Activated naive CD8-positive, alpha-beta T cell treated with anti-CD3 and anti-CD28 coated beads for 36 hours (primary cell): ENCODE measurements at places on chromosomes 1 and 21. TPM values are rescaled to one million over a fixed set of nuclear protein-coding genes. Genes with fewer than 3 reads are reported as not detected.

- DNase-seq = no peak
Observed at GRCh38 chr1:111512132-111512889, 8.9 kb upstream of the ADORA3 start.

GRCh38 chr1:70143048-70143659 is 62.2 kb downstream of the LRRC40 start:
- no peak for DNase-seq

GRCh38 chr1:26730695-26731094 is 34.9 kb downstream of the ARID1A start:
- DNase-seq = no peak

DNA sequence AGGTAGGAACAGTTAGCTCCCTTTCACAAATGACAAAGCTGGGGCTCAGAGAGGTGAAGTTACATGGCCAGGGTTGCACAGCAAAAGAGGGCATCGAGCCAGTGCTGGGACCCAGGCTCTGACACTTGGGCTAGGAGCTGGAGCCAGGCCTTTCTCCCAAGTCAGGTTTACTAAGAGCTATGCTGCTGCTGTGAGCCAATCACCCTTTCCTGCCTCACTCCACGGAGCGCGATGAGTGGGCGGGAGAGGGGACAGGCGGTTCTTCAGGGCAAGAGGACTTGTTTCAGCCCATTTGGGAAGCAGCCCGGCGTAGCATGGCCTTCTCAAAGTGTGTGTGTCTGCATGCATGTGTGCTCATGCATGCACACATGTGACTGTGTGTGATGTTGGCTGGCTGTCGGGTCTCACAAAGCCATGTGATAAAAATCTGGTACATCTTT is 10.6 kb downstream of the ID3 start:
- no peak for DNase-seq

- no peak for DNase-seq
Observed at GRCh38 chr1:97893844-97894243, 27.0 kb downstream of the DPYD start.

GRCh38 chr1:236391008-236391407 is 3.1 kb upstream of the EDARADD start:
- no peak for DNase-seq

DNA sequence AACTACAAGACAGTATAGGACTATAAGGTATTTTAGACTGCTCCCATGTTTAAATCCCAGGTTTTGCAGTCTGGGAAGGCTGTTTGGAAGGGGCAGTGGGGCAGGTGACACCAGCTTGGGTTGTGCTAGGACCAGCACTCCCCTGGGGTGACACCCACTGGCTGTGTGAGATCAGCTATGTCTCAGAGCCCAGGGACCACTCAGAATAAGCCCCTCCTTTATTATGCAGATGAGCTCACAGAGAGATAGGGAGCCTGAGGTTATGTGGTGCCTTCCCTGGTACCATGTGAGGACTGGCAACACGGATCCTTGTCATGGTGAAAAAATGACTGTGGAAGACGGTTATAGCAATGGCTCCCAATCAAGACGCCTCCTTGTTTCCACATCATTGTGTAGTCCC is 71.0 kb downstream of the NENF start:
- no peak for DNase-seq

The MROH9 gene
- not detected for total RNA-seq

- DNase-seq = no peak
Observed at GRCh38 chr1:232403017-232403714, 226.8 kb downstream of the SIPA1L2 start.

GRCh38 chr1:220318673-220319072 is 46.4 kb upstream of the RAB3GAP2 start:
- DNase-seq = no peak

The CLEC20A gene
- total RNA-seq = not detected

GRCh38 chr1:89298461-89298860 is 25.8 kb upstream of the GBP5 start:
- no peak for DNase-seq

DNA sequence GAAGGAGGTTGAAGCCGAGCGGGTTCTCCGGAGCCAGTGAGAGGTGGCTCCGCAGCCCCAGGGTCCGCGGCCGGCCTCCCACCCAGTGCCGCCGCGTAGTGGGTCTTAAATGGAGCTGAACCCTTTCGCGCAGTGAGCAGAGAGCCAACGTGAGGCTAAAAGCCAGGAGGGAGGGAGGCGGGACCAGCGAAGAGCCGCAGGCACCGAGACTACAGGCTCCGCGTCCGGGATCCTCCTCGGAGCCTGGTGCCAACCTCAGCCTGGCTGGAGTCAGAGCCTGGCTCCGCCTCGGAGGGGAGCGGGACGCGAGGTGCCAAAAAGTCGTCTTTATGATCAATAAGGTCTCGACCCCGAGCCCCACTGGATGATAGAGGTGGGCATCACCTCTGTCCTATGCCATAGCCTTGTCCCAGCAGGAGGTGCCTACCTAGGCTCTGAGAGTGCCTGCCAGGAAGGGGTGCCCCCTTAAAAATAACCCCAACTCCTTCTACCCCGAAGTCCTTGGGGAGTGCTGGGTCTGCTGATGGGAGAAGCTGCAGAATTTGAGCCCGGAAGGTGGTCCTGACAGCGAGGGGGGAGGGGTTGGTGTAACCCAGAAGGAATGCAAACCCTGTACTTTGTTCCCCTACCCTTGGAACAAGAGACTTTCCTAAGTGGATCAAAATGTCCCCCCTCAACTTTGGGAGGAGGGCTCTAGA is 1.6 kb downstream of the IGSF21 start:
- DNase-seq = no peak

The CDA gene
- not detected for total RNA-seq

DNA sequence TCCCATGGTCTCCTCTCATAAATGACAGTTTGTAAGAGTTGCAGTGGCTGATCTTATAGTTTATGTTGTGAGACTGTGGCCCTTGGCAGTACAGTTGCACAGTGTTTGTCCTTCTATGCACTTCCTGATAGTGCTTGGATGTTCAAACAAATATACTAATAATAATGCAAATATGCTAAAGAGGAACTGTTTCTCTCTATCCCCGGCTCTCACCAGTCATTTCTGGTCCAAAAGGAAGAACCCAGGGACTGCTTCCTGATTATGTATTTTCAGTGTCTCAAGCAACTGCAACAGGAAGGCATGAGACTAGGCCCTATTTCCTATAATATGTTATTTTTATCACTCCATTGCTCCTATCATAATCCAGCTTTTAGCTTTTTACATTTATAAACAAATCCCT is 17.0 kb upstream of the SUCO start:
- no peak for DNase-seq

The UBL4B gene
- total RNA-seq = not detected

- no peak for DNase-seq
Observed at GRCh38 chr1:223831755-223832636, 13.8 kb downstream of the TP53BP2 start.

GRCh38 chr1:98288494-98288893 is 367.7 kb upstream of the DPYD start:
- DNase-seq = no peak

- DNase-seq = no peak
Observed at GRCh38 chr1:170200161-170200560, 54.4 kb downstream of the NTMT2 start.

The DIO1 gene
- total RNA-seq = not detected

- DNase-seq = no peak
Observed at GRCh38 chr1:235791532-235792060, 75.1 kb downstream of the LYST start.

GRCh38 chr1:10643607-10644306 is 152.7 kb downstream of the CASZ1 start:
- no peak for DNase-seq

The LCE2C gene
- total RNA-seq = not detected
